ENCODE measurements at places on chromosomes 13 and 19.

DNA sequence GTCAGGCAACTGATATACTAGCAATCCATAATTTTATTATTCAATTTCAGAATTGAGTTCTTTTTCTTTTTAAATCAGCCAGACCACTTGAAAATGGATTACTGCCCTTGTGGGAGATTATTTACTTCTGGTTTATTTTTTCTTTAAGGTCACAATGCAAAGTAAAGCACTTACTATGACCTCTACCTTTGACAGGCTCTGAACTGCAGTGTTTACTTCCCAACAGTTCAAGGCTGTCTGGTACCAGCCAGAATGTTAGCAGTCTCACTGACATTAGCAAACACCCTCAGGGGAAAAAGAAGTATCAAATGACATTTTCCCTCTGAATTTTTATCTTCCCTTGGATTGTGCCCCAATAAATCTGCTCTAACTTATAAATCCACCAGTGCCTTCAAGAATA, 57.5 kb downstream of the RAP2A start:
- no peak for DNase-seq

DNA sequence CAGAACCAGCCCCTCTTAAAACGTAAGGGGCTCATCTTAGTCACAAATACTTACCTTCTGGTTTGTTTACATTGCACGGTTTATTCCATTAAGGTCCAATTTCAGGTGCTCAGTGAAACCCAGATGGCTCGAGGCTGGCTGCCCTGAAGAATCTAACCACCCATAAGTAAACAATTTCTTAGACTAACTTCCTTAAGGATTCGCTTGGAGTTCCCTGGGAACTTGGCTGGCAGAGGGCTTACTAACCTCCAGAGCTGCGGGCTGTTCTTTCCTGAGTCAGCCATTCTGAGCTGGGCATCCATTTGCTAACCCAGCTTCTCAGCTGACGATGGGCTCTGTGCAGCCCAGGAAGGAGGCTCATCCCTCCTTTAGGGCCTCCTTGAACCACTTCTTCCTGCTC, 262.1 kb downstream of the FGF9 start:
- DNase-seq = no peak

GRCh38 chr19:18168673-18169381, 4.8 kb upstream of the IFI30 start:
- DNase-seq = no peak

GRCh38 chr19:16441661-16442162, 30.1 kb downstream of the EPS15L1 start:
- no peak for DNase-seq

DNA sequence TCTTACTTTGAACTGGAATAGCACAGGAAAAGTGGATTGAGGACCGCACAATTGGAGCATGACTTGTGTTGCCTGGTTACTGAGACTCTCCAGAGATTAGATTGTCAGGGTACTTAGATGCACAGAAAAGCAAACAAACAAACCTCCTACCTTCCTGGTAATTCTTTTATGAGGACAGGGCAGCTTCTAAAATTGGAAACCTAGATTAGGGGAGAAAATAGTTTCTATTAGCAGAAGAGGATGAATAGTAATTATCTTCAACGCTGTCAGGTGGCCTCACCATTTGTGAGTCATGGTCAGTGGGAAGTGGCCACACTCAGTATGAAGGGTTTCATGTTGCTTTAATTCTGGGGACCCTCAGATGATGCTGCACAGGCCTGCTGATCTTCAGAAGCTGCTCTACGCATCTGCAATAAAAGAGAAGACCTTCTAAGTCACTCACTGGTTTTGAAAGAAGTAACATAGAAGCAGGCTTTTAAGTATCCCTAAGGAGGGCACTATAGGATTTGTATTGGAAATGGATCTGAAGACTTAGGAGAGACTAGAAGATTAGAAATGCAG, 106.8 kb downstream of the LACC1 start:
- no peak for DNase-seq

DNA sequence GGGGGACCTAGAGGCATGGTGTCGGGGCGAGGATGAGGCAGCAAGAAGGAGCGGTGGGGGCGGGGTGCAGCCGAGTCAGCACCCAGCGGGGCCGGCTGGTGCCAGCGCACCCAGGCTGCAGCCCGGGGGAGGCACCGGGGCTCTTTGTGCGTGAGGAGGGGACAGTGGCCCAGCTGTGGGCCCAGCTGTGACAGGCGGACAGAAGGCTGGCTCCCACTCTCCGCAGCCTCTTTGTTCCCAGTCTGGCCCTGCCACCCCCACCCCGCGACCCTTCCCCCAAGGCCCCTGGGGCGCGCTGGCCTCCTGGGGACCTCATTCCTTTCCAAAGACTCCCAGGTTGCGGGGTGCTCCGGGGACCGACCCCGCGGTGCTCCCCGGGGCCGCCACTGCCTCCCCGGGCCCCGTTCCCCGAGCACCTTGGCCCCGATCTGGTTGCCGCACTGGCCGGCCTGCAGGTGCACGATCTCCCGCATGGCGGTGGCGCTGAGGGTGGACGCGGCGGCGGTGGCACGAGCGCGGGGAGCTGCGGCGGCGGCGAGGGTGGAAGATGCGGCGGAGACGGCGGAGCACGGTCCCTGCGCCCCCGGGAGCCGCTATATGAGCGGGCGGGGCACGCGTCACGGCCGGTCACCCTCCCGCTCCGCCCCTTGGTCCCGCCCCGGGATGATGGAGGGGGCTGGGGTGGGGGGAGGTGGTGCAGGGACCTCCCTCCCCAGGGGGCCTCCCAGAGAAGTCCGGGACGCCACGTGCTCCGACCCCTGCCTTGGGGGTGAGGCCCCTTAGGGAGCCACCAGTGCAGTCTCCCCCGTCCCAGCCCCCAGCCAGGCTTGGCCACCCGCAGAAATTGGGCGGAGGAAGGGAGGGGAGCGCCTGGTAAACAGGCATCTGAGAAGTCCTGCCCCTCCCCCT, at the start of gene TUBB4A:
Gene TUBB4A (minus strand): TSS at position 570 of the 909 bp plus-strand sequence. CDS start 97 bp downstream, at position 473.
- DNase-seq = no peak

- DNase-seq = peak; percentile 88
These were observed 372 bp upstream of the ZNF699 start for GRCh38 chr19:9309974-9310446.

DNA sequence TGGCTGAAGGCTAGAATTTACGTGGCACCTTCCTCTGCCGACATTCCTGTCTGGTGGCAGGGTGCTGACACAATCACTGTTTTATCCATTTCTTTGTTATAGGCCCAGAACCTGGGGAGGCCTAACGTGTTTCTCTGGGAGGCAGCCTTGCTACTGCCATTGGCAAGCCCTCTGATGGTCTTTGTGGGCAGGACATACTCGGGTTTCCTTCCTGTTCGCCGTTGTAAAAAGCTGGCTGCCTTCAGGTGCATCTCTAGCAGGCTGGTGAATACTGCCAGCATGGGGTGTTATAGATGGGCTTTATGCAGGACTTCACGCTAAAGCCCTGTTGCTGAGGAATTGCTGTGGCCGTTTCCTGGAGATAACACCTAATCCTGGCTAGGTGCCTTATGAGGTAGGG, 28.1 kb downstream of the B3GLCT start:
- DNase-seq = no peak

- no peak for DNase-seq
These were observed 406.9 kb downstream of the LIG4 start for GRCh38 chr13:107808389-107808788.

DNA sequence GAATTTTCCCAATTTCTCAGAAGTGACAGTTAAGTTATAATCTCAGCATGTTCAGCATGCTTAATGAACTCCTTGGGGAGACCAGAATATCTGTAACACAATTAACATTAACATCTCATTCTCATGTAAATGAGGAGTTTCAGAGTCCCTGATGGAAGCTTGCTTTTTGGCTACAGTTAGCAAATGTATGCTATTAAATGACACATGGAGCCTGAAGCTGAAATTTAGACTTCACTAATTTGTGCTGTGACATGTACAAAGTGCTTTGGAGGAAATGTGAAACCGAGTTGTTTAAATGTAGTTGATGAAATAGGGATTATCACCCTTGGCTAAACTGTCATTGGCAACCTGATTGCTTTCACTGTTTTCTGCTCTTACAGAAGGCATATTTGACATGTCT, 2265.1 kb upstream of the PCDH20 start:
- DNase-seq = no peak

Data from RKO (cell line).